ENCODE measurements at places on chromosomes 12 and 14. TPM values are rescaled to one million over a fixed set of nuclear protein-coding genes. Genes with fewer than 3 reads are reported as not detected.

Gene GLT1D1
- not detected for total RNA-seq

Gene B4GALNT3
- total RNA-seq: 1.3 TPM

Gene PPP1R1A
- not detected for total RNA-seq

Gene MYO1H
- not detected for total RNA-seq

Gene CEBPE
- 1.6 TPM for total RNA-seq

Gene NTS
- total RNA-seq: not detected

Gene MTERF2
- 12.9 TPM for total RNA-seq

Gene RNF31
- 96.7 TPM for total RNA-seq

Gene AQP6
- not detected for total RNA-seq

Gene TCTN1
- 8.8 TPM for total RNA-seq

Gene BMAL2
- not detected for total RNA-seq

Data from naive thymus-derived CD4-positive, alpha-beta T cell (primary cell).